Activated T-cell treated with anti-CD3 and anti-CD28 coated beads, Interleukin-2, amount 50 U/mL, for 72 hours (primary cell): ENCODE measurements at places on chromosomes 11 and 22. TPM values are rescaled to one million over a fixed set of nuclear protein-coding genes. Genes with fewer than 3 reads are reported as not detected.

DNA sequence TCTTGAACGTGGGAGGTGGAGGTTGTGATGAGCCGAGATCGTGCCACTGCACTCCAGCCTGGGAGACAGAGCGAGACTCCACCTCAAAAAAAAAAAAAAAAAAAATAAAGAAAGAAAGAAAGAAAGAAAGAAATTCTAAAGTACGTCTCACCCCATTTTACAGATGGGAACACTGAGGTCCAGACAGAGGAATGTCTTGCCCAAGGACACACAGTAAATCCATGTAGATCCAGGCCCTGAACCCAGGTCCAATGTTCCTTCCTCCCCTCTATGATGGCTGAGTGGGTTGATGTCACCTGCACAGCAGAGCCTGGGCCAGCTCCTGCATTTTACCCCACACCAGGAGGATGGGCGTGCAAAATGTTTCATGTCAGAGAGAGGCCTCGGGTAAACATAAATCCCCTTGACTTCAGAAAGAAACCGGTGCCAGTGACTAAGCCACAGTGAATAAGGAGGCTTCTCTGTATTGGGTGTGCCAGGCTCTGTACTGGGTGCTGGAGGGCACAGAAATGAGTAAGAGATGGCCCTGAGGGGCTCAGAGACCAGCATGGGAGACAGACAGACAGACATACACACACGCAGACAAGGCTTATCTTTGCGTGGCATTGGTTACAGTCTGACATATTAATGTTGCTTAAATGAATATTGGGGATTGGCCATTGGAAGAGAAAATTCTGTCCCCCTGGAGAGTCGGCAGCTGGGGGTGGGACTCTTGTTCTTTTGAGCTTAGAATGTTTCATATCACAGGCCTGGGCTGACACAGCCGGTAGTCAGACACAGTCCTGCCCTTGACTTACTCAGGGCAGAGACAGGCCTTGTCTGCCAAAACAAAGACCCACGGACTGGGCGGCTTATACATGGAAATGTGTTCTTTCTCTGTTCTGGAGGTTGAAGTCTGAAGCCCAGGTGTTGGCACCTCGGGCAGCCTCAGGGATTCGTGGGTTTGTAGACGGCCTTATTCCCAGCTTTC is 105.4 kb downstream of the MIAT start:
- DNase-seq = no peak

C11orf68 gene
- total RNA-seq = 36.5 TPM

GRCh38 chr22:21568347-21569075 is 997 bp downstream of the UBE2L3 start:
- DNase-seq = peak; percentile 31

DNA sequence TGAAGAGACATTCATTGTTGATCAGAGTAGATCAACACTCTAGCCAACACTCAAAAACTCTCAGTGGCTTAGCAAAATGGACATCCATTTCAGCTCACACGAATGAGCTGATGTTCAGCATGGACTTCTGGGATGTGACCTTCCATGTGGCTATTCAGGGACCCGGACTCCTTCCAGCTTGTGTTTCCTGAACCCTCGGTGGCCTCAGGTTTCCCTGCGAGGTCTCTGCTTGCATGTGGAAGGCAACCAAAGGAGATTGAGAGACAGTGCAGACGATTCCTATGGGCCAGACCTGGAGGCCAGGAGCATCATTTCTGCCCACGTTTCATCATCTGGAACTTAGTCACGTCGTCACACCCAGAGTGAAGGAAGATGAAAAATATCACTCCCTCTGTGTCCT is 1137.4 kb downstream of the TBC1D22A start:
- DNase-seq = no peak

- peak; percentile 91 for DNase-seq
These were observed at the start of gene PPM1F for GRCh38 chr22:21952586-21953571. Gene PPM1F, minus strand, starts transcription at chr22:21952848. Its CDS starts 6,800 bp downstream, at chr22:21946048.

NLRX1 gene
- total RNA-seq = 19.3 TPM

DNA sequence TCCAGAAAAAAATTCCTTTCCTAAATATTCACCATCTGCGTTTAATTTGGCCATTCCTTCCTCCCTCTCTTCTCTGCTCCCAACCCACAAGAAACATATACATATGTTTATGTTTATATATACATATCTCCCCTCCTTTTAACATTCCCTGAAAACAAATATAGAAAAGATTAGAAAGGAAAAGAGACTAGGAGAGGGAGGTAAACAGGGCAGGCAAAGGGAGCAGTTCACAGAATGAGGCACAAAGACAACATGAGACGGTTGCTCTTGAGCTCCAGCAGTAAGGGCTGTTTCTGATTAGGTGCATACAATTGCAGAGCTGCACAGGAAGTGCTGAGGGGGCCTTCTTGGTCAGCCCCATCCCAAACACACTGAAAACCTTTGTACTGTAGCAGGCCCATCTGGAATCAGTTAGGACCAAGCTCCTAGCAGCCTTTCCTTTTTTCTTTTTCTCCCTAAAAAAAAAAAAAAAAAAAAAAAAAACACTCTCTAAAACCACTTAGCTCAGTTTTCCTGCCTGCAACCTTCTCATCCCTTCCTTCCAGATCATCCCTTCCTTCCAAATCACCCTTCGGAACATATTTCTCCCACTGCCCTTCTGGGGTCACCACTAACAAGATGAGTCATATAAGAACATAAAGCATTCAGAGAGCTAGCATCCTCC is 57.0 kb downstream of the RBFOX2 start:
- DNase-seq = no peak

DNA sequence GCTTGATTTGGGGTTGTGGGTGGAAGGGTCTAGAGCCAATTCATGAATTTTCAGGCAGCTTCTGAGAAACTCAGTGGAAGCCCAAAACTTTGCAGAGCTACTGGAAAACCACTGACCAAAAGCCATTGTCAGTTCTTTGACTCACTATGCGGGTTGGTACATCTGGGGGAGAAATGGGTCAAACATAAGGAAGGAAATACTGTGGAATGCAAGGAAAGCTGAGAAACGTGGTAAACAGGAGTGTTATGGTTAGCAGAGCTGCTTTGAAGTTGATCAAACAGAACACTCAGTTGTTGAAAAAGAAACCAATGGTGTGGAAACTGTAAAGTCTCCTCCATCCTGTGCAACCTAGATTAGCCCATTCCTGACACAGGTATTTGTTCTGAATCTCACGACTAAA is 6.3 kb upstream of the ABTB2 start:
- DNase-seq = no peak

DNA sequence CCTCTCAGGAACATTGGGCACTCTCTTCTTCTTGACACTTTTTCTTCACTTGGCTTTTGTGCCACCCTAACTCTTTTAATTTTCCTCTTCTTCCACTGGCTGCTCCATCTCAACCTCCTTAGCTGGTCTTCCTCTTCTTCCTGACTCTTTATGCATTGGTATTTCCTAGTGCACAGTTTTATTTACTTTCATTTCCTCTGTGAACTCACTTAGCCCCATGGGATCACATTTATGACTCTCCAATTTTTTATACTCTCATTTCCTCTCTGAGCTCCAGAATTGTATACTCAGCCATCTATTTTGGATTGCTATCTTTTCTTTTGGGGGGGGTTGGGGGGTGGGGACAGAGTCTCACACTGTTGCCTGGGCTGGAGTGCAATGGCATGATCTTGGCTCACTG is 38.5 kb upstream of the LARGE1 start:
- DNase-seq = no peak

GRCh38 chr22:17159504-17159951 is 451 bp upstream of the HDHD5 start:
- peak; percentile 72 for DNase-seq

- DNase-seq = no peak
These were observed 87.9 kb downstream of the ADAMTS15 start for GRCh38 chr11:130536106-130537040.

GRCh38 chr11:76661306-76661751 is 9.2 kb downstream of the LRRC32 start:
- DNase-seq = no peak

GRCh38 chr11:58192229-58192628 is 3.4 kb downstream of the OR9Q2 start:
- DNase-seq = no peak

DNA sequence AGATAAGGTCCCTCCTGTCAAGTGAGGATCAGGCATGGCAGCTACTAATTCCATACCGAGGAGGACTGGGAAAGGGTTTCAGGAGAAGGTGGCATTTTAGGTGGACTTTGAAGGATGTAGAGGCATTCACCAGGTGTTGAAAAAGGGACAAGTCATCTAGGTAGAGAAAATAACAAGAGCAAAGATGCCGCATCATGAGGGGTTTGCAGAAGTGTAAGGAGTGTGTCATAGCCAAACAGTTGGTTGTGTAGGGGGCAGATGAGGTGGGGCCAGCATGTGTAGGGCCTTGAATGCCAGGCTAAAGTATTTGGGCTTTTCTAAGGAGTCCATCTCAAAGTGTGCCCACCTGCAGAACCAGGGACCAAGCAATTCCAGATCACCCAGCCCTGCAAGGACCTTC is 11.6 kb upstream of the LRRC32 start:
- no peak for DNase-seq
